ENCODE measurements at places on chromosomes 1 and 21.

DNA sequence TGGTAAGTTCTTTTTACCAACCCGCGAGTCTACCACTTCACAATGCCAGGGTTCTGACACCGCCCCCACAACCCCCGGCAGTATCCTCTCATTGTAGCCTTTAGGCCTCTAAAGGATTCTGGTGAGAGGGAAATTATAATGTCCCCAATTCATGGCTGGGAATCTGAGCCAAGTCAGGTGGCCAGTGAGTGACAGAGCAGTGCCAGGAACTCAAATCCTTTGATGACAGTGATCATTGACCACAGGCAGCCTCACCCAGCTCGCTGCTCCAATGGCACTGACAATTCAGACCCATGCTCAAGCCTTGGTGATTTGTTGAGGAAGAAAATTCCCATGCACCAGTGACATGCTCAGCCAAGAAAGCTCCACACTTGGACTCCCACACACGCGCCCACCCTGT, 63.4 kb upstream of the CSF1 start:
- no peak for DNase-seq

DNA sequence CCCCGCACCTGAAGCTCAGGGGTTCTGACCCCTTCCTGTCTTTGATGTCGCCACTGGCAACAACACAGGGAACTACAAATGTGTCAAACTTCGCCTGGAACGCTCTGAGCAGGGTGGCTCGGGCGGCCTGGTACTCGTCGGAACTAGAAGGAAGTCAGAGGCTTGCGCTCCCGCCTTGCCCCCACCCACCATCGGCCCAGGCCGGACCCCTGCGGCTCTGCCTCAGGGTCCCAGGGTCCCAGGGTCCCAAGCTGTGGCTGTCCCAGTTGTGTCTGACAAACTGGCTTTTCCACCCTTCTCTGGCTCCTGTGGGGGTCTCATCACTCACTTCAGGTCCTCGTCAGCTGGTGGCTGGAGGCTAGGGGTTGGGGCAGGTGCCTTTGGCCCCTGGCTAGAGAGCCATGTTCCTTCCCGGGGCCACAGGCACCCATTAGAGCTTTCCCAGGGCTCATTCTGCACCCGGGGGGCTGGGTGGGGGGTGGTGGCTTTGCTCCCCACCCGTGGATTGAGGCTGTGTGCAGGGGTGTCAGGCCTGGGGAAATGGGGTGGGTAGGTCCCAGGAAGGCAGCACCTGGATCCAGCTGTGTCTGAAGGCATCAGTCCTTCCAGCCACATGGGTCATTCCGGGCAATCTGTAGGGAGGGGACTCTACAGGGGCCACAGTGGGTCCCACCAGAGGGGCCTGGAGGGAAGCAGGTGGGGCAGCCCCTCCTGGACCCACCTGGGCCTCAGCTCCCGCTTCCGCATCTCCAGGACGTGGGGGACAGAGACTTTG, 8.0 kb upstream of the TMEM52 start:
- no peak for DNase-seq

DNA sequence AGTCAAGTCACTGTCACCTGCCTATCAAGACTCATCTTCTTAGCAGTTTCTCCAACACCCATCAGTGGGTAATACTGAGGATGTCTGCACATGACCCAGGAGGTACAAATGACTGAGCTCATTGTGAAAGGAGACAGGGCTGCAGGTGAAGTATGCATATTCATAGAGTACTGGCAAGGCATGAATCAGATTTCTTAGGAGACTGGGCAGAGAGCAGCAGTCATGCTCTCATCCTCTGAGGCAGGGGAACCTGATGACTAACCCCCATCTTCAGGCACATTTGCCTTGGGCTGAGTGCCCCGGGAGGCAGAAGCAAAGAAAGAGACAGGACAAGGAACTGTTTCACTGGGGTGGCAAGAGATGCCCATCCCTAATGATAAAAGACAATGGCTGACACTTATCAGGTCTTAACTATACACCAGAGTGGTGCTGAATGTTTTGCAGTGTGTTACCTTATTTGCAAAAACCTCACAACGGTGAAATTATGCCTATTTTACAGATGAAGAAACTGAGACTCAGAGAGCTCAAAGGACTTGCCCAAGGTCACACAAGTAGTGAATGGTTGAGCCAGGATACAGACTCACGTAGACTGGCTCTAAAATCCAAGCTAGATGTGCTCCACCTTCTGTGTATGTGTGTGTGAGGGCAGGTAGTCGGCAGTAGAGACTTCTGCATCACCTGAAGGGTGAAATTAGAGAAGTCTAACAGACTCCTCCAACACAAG, 9.2 kb upstream of the GRHL3 start:
- no peak for DNase-seq

- DNase-seq, result no peak
Measured at GRCh38 chr1:197910120-197910991, 6.8 kb upstream of the LHX9 start.

- no peak for DNase-seq
Measured at GRCh38 chr1:196059210-196059609, 549.0 kb downstream of the KCNT2 start.

- DNase-seq, result no peak
Measured at GRCh38 chr1:79777481-79778219, 771.1 kb upstream of the ADGRL4 start.

GRCh38 chr1:182917378-182917777, 35.6 kb downstream of the SHCBP1L start:
- no peak for DNase-seq

GRCh38 chr21:45386728-45387371, 18.1 kb upstream of the COL18A1 start:
- no peak for DNase-seq

GRCh38 chr1:33962061-33962460, 98.2 kb downstream of the HMGB4 start:
- DNase-seq, result no peak

DNA sequence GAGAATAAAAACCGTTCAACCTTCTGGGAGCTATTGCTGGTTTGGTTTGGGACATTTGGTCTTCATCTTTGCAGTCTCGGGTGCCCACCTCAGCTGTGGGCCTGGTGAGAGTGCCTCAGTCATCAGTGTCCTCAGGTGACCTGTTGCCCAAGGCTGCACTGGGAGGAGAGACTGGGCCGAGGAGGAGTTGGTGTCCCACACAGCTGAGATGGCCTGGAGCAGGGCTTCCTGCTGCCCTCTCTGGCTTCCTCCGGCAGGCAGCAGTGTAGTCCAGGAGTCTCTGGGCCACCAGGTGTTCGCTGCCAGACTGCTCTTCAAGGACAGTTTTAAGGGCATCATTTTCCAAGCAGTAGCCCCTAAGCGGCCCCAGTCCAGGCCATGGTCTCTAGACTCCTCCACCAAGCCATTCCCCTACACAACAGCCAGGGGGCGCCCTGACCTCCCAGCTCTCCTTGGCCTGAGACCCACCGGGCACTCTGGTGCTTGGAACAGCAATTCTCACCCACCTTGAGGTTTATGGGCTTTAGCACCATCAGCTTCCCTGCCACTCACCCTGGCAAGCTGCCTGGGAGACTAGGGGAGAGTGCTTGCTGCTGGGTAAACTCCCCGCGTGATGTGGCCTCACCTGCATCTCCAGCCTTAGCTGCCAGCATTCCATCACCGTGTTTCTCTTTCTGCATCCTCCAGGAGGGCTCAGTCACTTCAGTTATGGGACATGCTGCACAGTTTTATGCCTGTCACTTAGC, 9.1 kb upstream of the SYTL1 start:
- no peak for DNase-seq

All from stimulated activated CD4-positive, alpha-beta T cell treated with anti-CD3 and anti-CD28 coated beads, Interleukin-1b, Interleukin-23, amount 100 ng/mL, for 1 hour (primary cell).